ENCODE measurements at places on chromosomes 4 and X.
A peak's percentile ranks its signal among the peaks of the same experiment; 100 is the strongest.

DNA sequence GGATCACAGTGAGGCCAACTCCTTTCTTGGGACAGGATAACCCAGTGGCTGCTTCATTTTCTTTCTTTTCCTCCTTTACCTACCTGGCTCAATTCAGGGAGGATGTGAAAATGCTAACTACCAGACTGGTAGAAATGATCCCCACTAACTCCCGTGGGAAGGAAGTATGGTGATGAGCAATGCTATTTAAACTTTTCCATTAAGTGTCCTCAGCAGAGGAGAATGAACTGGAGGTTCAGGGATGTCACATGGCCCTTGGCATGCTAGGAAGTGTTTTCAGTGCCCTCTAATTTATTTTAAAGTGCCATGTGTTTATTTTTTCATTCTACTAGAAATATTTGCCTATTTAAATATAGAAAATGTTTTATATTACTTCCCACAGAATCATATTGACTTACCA is 363.9 kb downstream of the PPP3CA start:
- DNase-seq, result no peak

DNA sequence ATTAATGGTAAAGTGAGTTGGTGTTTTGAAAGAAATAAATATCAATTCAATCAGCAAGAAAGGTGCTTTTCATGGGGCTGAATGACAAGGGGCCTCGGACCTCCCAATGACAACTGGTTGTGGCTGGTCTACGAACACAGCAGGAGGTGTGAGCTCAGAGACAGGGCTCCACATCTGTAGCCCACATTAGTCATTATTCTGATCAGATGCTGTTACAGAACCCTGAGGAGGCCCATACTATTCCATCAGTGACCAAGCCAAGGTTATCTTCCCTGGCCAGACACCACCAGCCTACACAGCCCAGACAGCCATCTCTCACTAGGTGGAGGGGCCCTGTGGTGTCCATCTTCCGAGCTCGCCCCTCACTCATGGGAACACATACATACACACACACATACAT is 168.8 kb downstream of the SH3KBP1 start:
- DNase-seq, result no peak

GRCh38 chr4:10949039-10949733 is 264.6 kb upstream of the CLNK start:
- no peak for DNase-seq

- DNase-seq, result no peak
Observed at GRCh38 chrX:20455001-20455400, 188.3 kb upstream of the RPS6KA3 start.

DNA sequence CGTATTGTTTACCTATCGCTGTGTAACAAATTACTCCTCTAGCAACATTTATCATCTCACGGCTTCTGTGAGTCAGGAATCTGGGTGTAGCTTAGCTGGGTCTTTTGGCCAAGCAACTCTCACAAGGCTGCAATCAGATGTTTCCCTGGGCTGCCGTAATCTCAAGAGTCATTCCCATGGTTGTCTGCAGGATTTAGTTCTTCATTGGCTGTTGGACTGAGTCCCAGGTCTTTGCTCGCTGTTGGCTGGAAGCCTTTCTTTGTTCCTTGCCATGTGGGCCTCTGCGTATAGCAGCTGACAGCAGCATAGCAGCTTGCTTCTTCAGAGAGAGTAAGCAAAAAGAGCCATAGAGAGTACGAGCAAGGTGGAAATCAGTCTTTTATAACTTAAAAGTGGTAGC is 16.8 kb downstream of the POLR2B start:
- DNase-seq, result no peak

- no peak for DNase-seq
Observed at GRCh38 chr4:59535541-59535940, 1664.6 kb upstream of the ADGRL3 start.

- DNase-seq, result no peak
Observed at GRCh38 chrX:121032531-121032930, 14.9 kb upstream of the GLUD2 start.

- DNase-seq, result no peak
Observed at GRCh38 chr4:52641854-52642563, 17.1 kb downstream of the USP46 start.

GRCh38 chrX:3393581-3394111 is 47.2 kb upstream of the MXRA5 start:
- DNase-seq, result no peak

DNA sequence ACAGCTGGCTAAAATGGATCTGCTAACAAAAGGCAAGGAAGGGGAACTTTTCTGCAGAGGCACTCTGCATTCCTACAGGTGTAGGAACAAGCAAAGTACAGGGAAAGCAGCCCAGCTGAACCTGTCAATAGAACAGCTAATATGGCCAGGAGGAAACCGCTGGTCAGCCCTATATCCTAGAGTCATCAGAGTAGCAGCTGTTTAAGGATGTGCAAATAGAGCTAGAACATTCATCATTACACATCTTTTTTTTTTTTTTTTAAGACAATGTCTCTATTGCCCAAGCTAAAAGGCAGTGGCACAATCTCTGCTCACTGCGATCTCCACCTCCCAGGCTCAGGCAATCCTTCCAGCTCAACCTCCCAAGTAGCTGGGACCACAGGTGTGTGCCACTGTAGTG is 163.0 kb downstream of the BTC start:
- no peak for DNase-seq

DNA sequence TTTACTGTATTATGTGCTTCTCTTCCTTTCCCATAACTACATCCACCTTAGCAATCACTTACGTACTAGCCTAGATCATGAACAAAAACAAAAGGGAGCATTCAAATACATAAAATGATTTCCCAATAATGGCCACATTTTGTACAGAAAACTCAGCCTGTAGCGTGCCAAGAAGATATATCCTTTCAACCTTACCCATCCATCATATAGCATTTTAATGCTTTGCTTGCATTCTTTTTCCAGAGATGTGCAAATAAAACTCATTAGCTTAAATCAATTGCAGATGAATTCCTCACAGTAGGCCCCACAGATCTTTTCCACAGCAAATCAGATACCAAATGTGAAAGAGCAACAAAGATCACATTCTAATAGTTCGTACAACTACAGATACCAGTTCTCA is 20.8 kb downstream of the GRSF1 start:
- DNase-seq, result no peak

DNA sequence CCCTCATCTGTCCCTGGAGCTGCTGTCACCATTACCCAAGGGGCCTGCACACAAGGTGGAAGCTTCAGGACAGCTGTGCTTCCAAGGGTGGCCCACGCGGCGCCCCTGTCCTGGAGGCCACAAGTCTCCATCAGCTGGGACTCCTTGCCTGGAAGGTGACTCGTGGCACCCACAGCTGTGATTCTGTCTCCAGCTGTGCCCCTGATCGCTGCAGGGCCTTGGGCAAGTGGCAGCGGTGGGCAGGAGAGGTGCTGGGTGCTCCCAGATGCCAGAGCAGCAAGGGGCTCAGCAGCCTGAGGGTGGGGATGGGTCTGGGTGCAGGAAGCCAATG is 9.0 kb upstream of the DUSP9 start:
- no peak for DNase-seq

GRCh38 chr4:151197247-151197646 is 79.7 kb upstream of the PRSS48 start:
- DNase-seq, result no peak

- DNase-seq, result no peak
Observed at GRCh38 chr4:12924253-12924652, 559.9 kb downstream of the RAB28 start.

DNA sequence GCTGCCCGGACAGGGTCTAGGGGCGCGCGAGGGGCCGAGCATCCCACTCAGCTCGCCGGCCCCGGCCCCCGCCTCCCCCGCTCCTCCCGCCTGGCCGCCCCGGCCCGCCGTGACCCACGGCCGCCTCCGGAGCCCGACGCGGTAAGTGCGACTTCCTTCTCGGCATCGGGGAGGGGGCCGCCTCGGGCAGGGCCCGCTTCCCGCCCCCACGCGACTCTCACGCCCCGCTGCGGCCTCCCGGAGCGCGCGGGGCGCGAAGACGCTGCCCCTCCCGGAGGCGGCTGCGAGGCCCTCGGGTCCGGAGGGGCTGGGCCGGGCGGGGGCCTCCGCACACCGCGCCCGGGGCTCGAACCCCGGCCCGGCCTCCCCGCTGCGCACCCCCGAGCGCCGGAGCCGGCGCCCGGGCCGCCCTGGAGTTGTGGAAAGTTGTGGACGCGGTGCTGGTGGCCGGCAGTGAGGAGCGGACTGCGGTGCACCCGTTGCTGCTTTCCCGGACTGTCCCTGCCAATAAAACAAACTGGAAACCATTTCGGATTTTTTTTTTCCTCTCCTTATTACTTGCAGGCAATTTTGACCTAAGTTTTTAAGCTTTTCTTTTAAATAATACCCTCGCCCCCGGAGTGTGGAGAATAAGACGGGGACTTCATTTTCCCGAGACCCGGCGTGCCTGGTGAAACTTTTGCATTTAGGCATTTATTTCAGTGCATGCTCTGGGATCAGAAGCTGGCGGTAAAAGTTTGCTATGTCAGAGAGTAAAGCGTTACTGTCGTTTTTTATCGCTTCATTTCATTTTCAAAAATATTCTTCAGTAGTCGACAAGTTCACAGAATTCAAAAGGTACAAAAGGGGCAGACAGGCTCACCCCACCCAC is 13.0 kb upstream of the TMEM156 start:
- peak; percentile 20 for DNase-seq

GRCh38 chrX:17375367-17375636 is 302 bp downstream of the NHS start:
- DNase-seq, result no peak

DNA sequence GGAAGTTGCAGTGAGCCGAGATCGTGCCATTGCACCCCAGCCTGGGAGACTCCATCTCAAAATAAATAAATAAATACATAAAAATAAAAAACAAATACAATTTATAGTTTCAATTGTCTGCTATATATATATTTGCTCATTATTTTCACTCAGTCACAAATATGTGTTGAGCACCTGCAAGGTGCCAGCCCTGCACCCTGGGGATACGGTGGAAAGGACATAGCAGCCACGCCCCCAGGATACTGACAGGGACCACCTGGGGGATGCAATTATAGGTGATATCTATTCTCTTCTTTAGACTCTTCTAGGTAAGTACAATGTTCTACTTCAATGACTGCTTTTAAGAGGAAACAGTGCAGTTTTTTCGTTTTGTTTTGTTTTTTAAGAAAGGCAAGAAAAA is 85.0 kb downstream of the JAKMIP1 start:
- DNase-seq, result no peak
